Hypothalamus (tissue), 51 donors: ENCODE measurements at places on chromosomes 6 and 20.

- DNase-seq, result no peak
These were observed 31.9 kb upstream of the PRELID3B start for GRCh38 chr20:59074456-59074855.

DNA sequence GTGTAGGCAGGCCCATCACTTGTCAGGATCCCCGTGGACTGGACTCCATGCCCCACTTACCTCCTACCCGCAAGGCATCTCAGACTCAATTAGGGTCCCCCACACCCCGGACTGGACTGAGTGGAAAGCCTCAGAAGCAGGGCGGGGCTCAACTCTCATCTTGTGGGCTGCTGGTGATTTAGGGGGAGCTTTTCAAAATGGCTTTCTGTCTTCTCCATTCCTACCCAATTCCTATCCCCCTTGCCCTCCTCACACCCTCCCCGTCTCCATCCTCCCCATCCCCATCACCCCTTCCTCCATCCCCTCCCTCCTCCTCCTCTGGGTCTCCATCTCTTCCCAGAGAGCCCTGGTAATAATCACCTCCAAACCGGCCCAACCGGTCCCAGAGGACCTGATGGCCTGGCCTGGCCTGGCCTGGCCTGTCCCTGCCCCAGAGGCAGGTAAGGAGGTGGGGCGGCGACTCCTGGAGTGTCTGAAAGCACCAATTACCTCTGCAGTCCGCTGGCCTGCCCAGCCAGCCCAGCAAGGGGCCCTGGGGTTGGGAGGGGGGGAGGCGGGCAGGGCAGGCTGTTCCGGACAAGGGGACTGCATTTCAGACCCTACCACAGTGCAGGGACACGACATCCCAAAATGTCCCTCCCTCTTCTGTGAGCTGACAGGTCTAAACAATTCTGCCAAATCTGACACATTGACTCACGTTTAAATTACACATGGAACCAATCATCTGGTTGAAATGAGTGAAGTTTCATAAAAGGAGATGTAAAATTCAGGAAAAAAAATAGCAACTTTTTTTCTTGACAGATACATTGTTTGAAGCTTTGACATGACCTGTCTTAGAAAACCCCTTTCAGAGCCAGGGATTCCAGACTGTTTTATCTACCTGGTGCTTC lies 24.8 kb downstream of the MAFB start:
- DNase-seq, result no peak

DNA sequence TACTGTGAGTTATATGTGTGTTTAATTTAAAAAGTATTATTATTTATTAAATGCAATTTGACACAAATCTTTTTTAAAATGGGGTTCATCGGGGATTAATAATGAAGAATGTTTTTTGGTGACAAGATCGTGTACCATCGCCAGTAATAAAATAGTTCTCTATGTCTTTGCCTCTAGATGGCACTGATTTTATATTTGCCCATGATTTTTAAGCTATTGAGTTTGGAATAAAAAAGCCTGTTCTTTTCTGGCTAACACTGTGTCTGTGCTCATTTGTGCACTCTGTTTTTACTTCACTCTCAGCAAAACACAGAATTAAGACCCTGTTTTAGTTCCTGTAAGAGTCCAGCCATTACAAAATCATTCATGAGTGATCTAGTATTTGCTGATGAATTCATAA lies 127.0 kb downstream of the FARS2 start:
- DNase-seq, result no peak

DNA sequence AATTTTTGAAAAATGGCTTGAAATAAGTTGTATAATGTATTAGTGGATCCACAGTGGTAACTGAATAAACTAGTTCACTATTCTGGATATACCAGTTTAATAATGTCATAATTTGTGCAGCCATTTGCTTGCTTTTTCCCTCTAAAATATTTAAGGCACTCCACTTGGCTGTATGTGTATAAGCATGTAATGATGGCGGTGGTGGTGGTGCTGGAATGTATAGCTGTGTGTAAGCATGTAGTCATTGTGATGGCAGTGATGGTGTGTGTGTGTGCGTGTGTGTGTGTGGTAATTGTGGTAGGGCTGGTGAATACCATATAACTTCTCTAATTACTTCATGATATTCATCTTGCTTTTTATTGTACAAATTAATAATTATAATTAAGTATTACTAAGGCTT lies 89.2 kb upstream of the HIVEP1 start:
- no peak for DNase-seq
